Activated T-cell treated with anti-CD3 and anti-CD28 coated beads, Interleukin-2, amount 50 U/mL, for 72 hours (primary cell): ENCODE measurements at places on chromosomes 7 and 10. TPM values are rescaled to one million over a fixed set of nuclear protein-coding genes. Genes with fewer than 3 reads are reported as not detected.

Gene ZNF316
- total RNA-seq = 23.5 TPM

Gene C10orf120
- total RNA-seq = not detected

Gene VCL
- total RNA-seq = 19.2 TPM

DNA sequence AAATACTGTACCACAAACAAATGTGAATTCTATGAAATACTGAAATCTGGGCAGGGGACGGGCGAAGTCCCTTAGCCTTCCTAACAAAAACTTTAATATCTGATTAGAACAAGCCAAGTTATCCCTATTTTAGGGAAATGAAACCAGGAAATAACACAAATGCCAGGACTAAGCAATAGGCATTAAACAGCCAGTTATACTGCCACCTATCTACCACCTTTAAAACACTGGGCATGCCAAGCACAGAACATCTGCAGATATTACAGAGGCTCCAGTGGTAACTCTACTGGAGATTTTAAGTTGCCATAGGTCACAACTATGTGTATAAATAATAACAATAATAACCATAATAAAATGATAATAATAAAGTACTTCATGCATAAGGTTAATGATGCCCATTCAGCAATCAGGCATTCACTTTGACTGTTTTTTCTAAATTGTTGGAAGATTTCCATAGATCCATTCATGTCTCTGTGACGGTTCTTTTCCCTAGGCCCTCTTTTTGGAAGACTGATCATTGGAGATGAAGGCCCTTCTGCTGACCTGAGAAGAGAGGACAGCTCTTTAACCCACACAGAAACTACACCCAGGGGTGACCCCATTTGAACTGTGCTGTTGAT is 195.7 kb downstream of the CACNA2D1 start:
- DNase-seq = no peak

GRCh38 chr7:70706204-70706603 is 425.7 kb upstream of the GALNT17 start:
- DNase-seq = no peak

DNA sequence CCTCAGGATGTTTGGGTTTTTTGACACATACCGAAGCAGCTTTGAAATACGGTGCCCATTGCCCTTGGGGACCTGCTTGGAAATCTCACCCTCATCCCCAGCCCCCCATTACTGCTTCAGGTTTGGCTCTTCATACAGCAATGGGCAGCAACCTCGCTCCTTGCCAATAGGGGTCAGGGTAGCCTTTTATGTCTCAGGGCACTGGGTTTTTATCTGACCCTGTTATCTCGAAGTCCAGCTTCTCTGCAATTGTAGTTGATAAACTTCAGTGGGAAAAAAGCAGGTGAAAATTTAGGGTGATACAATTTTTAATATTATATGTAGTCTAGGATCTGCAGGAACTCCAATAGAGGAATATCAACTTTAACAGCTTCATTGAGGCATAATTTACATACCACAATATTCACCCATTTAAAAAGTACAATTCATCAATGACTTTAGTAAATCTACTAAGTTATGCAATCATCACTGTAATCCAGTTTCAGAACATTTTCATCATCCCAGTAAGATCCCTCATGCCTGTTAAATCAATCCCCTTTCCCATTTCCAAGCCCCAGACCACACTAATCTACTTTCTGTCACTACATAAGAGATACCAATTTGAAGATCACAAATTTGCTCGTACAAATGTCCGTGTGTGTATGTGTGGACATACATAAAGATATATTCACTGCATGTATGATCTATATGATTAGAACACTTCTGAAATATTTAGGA is 386.2 kb downstream of the KCNMA1 start:
- DNase-seq = peak; percentile 8

DNA sequence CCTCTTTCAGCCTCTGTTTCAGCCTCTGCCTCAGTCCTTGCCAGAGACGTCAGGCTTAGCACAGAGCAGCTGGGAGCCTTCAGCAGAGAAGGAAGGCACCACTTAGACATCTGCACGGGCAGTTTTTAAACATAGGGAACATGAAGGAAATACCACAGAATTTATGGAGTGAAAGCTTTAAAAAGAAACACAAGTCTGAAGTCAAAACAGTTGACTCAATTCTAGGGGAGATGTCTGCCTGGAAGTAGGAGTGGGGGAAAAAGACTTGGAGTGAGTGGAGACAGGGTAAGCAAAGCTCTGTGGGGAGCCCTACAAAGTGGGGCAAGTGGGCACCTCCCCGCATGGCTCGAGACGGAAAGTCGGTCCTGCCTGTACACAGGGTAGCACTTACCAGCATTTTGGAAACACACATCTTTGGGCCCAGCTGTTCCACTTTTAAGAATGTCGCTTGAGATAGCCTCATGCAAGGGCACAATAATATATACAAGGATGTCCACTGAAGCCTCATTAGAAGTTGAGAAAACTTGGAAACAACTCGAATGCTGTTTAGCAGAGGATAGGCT is 5.0 kb upstream of the TBXAS1 start:
- no peak for DNase-seq

GRCh38 chr10:82038587-82038986 is 163.6 kb downstream of the NRG3 start:
- no peak for DNase-seq

DNA sequence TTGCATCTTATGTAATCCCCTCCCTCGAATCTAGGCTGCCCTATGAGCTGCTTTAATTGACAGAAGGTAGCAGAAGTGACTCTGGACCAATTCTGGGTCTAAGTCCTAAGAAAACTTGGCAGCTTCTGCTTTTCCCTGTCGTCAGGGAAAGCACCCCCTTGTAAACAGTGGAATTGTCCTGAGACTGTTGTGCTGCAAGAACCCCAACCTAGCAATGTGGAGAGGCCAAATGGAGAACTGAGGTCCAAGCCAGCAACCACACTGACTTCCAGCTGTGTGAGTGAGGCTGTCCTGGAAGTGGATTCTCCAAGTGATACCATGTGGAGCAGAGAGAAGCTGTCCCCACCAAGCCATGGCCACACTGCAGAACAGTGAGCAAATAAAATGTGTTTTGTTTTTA is 75.5 kb downstream of the ARHGAP22 start:
- no peak for DNase-seq
